ENCODE measurements at places on chromosomes 16 and 17.

DNA sequence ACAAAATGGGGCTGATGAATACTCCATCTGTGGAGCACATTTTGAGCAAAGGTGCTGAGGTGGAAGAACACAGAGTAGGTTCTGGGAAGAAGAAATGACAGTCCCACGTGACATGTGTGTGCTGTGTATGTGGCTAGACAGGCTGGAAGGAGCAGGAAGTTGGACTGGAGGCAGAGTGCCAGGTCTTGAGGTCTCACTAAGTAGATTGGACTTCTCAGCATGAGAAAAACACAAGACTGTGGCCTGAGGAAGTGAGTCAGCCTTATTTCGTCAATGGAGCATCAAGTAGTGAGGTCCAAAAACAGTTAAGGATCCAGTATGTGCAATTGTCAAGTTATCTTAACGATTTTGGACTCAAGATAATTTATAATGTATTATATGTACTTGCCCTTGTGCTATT, 736.5 kb downstream of the KCNJ2 start:
- peak; percentile 80 for DNase-seq

- no peak for DNase-seq
Observed at GRCh38 chr16:83925957-83926725, 26.9 kb upstream of the OSGIN1 start.

GRCh38 chr16:86631444-86631843, 53.1 kb downstream of the FOXL1 start:
- DNase-seq = peak; percentile 21

DNA sequence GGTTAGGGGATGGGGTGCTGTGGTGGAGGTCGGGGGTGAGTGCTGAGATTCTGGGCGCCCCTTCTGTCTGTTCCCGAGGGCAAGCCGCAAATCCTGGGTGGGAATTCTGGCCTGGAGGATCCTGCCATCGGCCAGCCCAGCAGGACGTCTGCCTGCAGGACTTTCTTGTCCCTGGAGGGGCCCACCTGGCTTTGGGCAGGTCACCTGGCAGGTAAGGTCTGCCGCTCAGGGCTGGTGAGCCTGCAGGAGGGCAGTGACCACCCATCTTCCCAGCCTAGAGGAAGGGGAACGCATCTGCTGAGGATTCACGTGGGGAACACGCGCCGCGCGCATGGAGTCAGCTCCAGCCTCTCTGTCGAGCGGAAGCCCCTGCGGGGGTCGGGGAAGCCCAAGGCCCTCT, 5.4 kb downstream of the RNF222 start:
- DNase-seq = no peak

DNA sequence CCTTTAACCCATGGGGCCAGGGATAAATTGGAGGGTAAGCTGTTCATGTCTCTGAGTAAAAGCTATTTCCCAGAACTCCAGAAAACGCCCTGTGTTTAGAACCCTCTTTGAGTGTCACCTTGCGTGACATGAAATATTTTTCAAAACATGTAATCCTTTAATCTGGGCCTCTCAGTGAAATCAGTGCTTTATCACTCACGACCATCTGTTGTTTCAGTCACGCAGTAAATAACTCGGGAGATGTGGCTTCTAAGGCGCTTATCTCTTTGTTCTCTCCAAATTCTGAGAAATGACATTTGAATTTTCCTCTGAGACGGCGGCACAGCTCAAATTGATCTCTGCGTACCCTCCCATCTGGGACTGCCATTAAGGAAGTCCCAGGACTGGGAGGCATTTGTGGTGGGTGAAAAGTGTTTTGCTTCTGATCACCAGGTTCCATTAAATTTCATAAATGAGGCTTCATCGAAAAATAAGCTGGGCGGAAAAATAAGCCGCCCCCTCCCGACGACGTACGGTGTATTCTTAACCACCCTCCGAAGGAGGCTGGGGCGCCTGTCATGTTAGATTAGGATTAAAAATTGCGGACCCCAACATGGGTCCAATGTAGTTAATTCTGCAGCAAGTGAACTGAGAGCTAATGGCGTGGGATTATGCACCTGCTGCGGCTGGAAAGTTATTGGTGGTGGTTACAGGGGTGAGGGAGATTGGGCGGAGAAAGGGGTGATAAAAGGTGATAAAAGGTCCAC, 12.7 kb downstream of the WFDC1 start:
- no peak for DNase-seq

DNA sequence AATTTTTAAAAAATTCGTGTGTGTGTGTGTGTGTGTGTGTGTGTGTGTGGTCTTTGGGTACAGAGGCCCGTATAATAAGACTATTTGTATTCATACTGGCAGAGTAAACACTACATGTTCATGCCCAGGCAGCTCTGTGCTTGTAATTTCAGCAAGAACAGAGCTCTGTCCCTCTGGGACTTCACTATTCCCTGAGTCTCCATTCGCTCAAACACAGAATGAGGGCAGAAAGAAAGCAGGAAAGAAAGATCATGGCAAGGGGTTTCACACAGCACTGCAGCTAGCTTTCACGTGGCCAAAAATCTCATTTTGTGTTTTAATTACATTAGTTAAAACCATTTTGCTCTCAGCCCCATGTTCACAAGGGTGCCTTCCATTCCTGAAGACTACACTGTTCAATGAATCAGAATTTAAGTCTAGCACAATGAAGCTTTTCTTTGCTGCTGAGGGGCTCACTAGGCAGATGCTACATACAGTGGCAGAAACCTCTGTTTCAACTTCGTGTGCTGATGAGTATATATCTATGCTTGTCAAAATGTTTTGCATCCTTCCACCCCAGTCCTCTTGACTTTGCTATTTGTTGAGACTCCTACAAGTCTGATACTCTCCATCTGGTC, 198.4 kb upstream of the C17orf78 start:
- no peak for DNase-seq

DNA sequence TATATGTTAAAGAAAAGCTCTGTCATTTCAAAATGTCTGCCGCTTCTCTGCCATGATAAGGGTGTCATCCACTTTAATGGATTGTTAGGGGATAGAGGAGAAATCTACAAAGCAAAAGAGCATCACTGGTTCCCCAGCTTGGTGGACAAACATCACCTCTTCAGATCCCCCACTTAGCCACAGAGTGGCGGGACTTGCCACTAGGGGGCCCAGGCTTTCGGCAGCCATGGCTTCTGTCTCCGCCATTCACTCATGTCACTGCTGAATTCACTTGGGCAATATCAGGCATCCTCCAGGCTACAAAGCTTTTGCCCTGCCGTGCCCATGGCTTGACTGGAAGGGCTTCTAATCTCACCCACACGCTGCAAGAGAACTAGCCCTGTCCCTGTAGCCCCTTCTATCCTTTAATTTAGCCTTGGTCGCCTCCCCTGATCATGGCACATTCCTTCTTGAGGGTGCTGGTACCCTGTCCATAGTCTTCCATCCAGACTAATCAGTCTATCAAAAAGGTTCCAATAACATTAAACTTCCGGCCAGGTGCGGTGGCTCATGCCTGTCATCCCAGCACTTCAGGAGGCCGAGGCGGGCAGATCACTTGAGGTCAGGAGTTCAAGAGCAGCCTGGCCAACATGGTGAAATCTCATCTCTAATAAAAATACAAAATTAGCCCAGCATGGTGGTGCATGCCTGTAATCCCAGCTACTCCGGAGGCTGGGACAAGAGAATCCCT, 34.7 kb downstream of the SBK1 start:
- peak; percentile 53 for DNase-seq

DNA sequence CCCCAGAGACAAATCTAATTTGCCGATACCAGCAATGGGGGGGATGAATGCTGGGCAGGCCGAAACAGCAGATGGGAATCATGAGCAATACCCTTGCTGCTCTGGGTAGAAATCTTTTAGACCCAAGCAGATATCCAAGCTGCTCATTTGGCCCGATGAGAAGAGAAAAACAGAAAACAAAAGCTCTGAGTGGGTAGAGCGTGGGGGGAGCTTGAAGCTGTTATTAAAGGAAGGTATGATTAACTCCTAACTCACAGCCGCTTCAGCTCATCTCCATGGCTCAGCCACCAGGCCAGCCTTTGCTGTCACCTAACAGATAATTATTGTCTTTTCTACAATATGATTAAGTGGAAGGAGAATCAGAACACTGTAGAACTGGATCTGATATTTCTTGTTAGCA, 58.3 kb downstream of the VPS35L start:
- DNase-seq = no peak

DNA sequence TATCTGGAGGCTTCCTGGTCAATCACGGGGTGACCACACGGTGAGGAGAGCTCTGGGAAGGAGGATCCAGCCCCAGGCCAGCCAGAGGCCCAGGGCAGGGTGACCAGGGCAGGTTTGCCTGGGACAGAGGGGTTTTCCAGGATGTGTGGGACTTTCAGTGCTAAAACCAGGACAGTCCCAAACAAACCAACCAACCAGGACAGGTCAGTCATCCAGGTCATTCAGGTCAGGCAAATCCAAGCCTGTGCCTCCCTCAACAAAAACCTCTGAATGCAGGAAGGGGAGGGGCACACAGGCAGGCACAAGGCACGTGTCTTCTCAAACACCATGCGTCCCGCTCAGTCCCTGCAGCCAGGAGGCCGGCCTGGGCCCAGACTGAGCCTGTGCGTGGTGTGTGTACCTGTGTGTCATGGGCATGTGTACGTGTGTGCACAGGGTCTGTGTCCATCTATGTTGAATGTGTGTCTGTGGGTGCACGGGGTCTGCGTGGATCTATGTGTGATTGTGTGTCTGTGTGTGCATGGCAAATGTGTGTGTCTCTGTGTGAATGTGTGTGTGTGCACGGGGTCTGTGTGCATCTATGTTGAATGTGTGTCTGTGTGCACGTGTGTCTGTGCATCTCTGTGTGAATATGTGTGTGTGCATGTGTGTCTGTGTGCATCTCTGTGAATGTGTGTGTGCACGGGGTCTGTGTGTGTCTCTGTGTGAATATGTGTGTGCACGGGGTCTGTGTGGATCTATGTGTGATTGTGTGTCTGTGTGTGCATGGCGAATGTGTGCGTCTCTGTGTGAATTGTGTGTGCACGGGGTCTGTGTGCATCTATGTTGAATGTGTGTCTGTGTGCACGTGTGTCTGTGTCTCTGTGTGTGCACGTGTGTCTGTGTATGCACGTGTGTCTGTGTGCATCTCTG, 78.9 kb downstream of the RTN4RL1 start:
- no peak for DNase-seq

- no peak for DNase-seq
Observed at GRCh38 chr16:27799896-27800295, 250.0 kb downstream of the KATNIP start.

DNA sequence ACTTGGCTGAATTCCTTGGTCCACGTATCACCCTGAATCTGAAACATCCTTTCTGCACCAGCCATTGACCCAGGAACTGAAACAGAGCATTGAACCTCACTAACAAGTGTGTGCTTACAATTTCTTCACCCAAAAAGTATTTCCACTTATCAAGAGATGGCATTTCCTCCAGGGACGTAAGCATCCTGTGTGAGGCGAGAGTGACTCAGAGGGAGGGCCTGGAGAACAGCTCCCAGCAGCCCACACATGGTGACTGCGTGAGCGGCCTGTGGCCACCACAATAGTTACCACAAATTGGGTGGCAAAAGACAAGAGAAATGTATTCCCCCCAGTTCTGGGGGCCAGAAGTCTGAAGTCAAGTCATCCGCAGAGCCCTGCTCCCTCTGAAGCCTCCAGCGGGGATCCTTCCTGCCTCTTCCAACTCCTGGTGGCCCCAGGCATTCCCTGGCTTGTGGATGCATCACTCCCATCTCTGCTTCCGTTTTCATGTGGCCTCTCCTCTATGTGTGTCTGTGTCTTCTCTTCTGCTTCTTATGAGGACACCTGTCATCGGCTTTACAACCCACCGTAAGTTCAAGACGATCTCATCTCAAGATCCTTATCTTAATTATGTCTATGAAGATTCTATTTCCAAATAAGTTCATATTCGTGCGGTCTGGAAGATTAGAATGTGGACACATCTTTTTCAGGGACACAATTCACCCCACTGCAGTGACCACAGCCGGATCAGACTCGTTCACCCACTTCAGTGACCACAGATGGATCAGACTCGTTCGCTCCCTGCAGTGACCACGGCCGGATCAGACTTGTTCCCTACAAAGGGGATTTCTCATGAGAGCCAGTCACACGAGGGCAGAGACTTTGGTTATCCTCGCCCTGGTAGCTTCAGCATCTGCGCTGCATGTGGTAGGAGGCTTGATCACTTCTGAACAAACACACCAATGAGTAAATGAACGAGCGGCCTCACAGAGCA, 122.6 kb upstream of the FOXF1 start:
- DNase-seq = peak; percentile 96

DNA sequence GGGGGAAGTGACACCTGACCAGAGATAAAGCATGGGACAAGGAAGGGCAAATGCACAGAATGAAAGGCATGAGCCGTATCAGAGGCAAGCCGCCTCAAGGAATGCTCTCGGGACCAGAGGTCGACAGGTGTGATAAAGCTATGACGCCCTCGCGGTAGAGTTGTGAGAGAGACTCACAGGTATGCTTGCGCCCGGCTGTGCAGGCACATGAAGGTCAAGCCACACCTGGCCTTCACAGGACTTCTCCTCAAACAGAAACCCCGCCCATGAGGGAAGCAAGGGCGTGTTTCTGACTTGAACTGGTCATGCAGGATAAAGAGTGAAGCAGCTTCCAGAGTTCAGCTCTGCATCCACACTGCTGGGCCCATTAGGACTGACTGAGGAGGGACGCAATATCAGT, 7.8 kb downstream of the NCBP3 start:
- no peak for DNase-seq

- no peak for DNase-seq
Observed at GRCh38 chr17:27624539-27624938, 6.4 kb upstream of the LGALS9 start.

GRCh38 chr16:19094542-19095365, 19.0 kb upstream of the ITPRIPL2 start:
- DNase-seq = peak; percentile 37

GRCh38 chr17:8835106-8835505, 32.4 kb downstream of the PIK3R6 start:
- DNase-seq = no peak

DNA sequence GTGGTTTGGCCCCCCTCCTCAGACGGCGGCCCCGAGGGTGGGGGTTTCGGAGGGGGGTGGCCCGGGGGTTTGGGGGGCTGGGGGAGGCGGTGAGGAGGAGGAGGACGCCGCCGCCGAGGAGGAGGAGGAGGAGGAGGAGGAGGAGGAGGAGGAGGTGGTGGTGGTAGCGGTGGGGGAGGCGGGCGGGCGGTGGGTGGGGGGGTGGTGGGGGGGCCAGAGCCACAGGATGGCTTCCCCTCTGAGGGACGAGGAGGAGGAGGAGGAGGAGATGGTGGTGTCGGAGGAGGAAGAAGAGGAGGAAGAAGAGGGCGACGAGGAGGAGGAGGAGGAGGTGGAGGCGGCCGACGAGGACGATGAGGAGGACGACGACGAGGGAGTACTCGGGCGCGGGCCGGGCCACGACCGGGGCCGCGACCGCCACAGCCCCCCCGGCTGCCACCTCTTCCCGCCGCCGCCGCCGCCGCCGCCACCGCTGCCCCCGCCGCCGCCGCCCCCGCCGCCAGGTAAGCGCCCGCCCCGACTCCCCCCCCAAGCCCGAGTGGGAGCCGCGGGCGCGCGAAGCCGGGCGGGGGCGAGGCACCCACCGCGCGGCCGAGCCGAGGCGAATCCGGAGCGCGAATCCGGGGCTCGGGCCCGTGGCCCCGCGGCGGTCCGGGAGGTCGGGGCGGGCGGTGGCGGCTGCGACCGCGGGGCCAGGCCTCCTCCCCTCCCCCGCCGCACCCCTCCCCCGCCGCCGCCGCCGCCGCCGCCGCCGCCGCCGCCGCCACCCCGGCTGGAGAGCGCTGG, 3.8 kb upstream of the CHD3 start:
- peak; percentile 19 for DNase-seq

- DNase-seq = no peak
Observed at GRCh38 chr17:31915456-31916100, 14.1 kb upstream of the UTP6 start.

GRCh38 chr17:45895969-45896785, 1.8 kb downstream of the MAPT start:
- DNase-seq = no peak

GRCh38 chr16:66842765-66843164, 1.4 kb upstream of the CA7 start:
- DNase-seq = peak; percentile 23
